ENCODE measurements at places on chromosomes 12 and 14.

- DNase-seq, result no peak
Observed at GRCh38 chr12:124736115-124737039, 127.3 kb downstream of the SCARB1 start.

DNA sequence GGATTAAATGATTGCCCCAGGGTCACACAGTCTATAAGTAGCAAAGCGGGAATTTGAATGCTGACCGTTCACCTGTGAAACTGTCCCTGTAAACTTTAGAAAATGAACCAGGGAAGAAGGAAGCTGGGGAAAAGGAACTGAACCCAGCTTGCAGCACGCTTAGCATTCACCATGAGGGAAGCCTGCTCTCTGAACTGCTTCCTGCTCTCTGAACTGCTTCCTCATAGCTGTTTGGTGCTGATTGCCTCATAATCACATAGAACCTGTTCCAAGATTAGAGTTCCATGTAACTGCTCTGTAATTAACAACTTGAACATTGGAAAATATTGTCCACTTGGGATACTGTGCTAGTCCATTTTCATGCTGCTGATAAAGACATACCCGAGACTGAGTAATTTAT is 1504.8 kb upstream of the TMEM132C start:
- no peak for DNase-seq

GRCh38 chr12:101806265-101806664 is 24.5 kb downstream of the GNPTAB start:
- DNase-seq, result no peak

DNA sequence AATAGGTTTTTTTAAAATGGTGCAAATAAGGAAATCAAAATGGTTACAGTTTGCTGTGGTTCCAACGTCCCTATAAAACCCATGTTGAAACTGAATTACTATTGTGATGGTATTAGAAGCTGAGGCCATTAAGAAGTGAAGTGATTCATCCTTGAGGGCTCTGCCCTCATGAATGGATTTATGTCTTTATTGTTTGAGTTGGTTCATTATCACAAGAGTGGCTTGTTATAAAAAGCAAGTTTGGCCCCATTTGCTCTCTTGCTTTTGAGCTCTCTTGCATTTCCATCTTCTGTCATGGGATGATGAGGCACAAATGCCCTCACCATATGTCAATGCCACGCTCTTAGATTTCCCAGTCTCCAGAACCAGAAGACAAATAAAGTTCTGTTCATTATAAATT is 62.3 kb downstream of the PRKD1 start:
- DNase-seq, result peak; percentile 8

DNA sequence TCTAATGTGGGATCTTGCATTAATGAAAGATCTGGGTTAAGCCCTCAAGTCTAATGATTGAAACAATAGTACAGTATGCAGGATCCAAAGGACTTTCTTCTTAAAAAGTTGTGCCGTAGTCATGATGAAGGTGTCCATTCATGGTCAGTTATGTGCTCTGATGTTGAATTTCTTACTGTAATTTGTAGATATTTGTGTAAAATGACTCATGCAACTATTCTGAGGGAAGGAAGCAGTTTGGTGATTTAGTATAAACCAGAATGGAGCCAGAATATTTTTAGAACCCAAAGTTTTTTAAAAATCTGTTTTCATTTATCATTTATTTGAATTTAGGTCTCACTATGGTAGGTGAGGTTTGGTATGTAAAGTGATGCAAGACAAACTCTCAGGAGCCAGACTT is 151.2 kb downstream of the AKAP6 start:
- no peak for DNase-seq

DNA sequence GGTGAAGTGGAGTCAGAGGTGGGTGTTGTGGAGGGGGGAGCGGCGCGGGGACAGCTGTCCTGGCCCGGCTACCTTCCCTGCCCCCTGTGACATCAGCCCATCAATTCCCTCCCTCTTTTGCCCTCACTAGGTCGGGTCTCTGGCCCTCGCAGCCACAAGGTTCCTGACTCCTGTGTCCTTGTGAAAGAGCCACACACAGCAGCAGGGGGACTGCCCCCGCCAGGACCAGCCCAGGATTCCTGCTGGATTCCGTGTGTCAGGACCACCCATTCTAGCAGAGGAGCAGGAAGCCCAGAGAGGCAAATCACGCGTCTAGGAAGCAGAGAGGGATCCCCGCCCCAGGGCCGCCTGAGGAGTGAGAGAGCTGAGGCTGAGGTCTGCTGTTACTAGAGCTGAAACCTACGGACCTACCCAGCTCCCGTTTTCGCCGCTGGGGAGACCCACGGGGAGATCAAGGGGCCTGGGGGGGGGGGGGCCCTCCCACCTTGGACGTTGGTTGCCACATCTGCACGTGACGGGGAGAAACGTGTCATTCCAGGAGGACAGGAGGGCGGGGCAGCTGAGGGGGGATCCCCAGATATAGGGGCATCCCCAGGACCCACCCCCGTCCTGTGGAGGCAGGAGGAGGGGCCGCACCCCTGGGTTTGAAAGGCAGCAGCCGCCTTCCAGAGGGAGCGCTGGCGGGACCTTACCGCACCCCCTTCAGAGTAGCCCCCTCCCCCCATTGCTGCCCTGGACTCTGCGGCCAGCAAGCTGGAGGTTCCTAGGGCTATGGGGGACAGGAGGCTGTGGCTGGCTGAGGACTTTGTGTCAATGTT is 12.5 kb upstream of the INF2 start:
- no peak for DNase-seq

- peak; percentile 25 for DNase-seq
Observed at GRCh38 chr12:23950210-23950774, 822 bp upstream of the SOX5 start.

- no peak for DNase-seq
Observed at GRCh38 chr12:93713800-93714199, 36.6 kb downstream of the CRADD start.

DNA sequence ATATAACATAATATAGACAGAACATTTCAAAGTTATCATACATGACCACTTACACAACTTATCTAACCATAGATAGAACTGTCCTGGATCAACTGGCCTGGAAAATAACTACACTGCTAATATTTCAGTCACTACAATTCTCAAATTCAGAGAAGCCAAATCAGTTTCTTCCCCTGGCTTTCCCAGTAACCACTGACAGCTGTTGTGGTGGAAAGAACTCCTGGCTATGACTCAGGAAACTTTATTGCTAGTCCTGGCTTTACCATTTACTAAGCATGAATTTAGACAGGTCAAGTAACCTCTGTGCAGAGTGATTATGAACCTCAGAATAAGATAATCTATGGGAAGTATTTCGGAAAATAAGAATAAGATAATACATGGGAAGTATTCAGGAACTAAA is 244.9 kb upstream of the DIO2 start:
- no peak for DNase-seq

DNA sequence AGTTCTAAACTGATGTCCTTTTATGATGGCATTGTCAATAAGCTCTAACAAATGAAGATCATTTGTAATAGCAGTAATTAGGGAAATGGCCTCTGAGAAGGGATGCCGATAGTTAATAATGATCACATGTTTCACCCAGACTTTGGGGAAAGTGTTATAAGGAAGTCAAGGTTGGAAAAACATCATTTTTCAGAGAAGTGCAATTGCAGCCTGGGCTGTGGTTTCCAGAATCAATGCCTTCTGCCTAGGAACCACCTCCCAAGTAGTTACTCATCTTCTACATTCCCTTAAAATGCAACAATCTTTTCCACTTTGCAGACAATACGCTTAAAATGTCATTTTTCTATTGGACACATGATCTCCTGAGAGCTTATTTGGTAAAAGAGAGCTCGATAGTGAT is 879 bp downstream of the EDDM3A start:
- DNase-seq, result no peak

- no peak for DNase-seq
Observed at GRCh38 chr14:92988786-92989755, 66.1 kb downstream of the CHGA start.

GRCh38 chr12:93772003-93772700 is 95.0 kb downstream of the CRADD start:
- no peak for DNase-seq

- no peak for DNase-seq
Observed at GRCh38 chr12:89712706-89713105, 4.1 kb upstream of the ATP2B1 start.
